ENCODE measurements at places on chromosomes 6 and 20.
A peak's percentile ranks its signal among the peaks of the same experiment; 100 is the strongest.

GRCh38 chr6:35973670-35974222 lies 50.7 kb downstream of the SLC26A8 start:
- DNase-seq = no peak

- no peak for DNase-seq
These were observed 113.5 kb downstream of the SLC22A3 start for GRCh38 chr6:160461641-160462040.

- DNase-seq = no peak
These were observed 103.6 kb downstream of the JPH2 start for GRCh38 chr20:44083220-44083933.

DNA sequence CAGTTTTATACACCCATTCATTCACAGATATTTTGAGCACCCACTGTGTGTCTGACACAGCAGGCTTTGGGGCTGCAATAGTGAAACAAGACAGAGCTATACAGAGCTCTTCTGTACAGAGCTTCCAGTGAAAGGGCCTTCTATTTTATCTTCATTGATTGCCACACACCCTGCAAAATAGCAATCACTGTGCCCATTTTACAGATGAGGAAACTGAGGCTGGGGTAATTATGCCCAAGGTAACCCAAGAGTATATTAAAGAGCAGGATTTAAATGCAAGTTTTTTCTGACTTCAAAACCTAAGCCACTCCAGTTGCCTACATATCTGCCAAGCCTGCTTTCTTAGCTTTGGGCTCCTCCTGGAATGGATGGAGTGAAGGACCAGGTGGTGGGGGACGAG lies 4.5 kb downstream of the BPI start:
- no peak for DNase-seq

DNA sequence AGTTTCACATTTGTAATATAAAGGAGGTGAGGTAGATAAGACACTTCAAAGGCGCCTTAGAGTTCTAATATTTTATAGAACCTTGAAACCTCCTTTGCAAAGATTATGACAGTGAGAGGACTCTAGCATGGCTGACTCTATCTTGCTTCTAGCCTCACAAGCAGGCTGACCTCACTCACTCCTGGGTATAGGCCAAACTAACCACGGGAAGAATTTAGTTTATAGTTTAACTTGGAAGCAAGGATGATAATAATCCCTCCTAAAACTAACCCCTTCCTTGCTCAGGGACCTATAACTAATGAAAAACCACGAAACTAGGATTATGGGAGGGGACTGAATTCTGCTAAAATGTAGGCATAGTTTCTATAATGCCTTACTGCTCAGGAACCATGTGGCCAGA lies 84.3 kb downstream of the FILIP1 start:
- no peak for DNase-seq

- DNase-seq = no peak
These were observed 553.7 kb downstream of the CD83 start for GRCh38 chr6:14671261-14671681.

GRCh38 chr6:90375681-90376439 lies 79.2 kb upstream of the BACH2 start:
- DNase-seq = no peak

- no peak for DNase-seq
These were observed 537 bp downstream of the PRR3 start for GRCh38 chr6:30557683-30557981.

GRCh38 chr6:13538084-13538483 lies 36.3 kb upstream of the SIRT5 start:
- no peak for DNase-seq

DNA sequence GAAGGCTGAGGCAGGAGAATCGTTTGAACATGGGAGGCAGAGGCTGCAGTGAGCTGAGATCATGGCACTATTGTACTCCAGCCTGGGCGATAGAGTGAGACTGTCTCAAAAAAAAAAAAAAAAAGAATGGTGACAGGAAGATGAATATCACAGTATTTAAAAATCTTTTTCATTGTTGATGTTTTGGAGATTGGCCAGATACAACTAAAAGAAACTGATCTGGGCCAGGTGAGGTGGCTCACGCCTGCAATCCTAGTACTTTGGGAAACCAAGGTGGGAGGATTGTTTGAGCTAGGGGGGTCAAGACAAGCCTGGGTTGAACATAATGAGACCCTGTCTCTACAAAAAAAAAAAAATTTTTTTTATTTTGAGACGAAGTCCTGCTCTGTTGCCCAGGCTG lies 52.1 kb downstream of the TRAF3IP2 start:
- DNase-seq = no peak

DNA sequence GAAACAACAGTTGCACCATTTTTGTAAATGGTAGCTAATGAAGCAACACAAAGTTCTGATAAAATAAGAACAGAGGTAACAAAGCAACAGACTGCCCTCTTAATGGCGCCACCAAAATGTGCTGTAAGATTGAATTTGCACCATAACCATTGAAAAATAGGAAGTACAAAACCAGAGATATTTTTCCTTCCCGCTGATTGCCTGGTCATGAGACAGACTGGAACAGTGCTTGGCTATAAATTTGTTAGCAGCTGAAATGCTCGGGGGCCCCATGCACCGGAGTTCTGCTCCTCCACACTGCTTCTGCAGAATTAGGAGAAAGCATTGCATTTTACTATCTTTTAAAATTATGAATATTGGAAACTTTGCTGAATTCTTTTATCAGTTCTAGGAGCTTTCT lies 164.4 kb upstream of the QKI start:
- no peak for DNase-seq

DNA sequence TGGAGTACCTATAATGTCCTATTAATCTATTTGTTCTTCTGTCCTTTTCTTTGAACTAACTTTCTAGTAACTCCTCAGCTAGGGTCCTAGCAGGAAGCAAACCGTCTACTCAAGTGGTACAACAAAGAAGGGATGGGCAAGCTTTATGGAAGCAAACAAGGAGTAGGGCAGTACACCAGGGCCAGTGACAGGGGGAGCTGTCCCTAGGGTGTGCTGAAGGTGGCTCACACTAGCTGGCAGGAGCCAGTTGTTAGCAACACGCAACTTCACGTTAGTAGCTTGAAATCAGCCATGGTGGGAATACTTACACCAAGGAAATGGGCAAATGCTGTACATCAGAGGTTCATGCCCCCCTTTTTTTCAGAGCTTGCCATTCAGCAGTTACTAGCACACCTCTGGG lies 74.0 kb upstream of the EYA2 start:
- no peak for DNase-seq

GRCh38 chr6:38156818-38157565 lies 337.5 kb downstream of the ZFAND3 start:
- no peak for DNase-seq

GRCh38 chr6:130997061-130997753 lies 65.8 kb downstream of the EPB41L2 start:
- DNase-seq = no peak

- no peak for DNase-seq
These were observed 4.7 kb upstream of the SULF2 start for GRCh38 chr20:47789764-47790579.

- DNase-seq = no peak
These were observed 61.6 kb downstream of the MDGA1 start for GRCh38 chr6:37636116-37636515.

DNA sequence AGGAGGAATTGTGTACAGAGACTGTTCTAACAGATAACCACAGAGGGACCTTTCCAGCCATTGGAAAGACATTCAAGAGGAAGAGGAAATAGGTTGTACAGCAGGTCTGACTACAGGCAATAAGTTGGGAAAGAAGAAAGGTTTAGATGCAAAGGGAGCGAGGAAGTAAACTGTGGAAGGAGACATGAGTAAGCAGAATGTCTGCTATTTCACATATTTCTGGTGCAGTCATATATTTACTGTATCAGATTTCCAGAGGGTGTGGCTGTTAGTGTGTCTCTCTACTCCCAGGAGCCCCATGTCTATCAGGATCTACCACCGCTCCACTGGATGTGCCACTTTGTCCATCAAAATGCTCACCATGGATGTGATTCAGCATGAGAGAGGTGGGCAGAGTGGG lies 25.9 kb downstream of the MRS2 start:
- no peak for DNase-seq

- no peak for DNase-seq
These were observed 52.0 kb downstream of the CDH22 start for GRCh38 chr20:46256293-46256692.

GRCh38 chr6:119590066-119590465 lies 240.5 kb upstream of the MAN1A1 start:
- no peak for DNase-seq

DNA sequence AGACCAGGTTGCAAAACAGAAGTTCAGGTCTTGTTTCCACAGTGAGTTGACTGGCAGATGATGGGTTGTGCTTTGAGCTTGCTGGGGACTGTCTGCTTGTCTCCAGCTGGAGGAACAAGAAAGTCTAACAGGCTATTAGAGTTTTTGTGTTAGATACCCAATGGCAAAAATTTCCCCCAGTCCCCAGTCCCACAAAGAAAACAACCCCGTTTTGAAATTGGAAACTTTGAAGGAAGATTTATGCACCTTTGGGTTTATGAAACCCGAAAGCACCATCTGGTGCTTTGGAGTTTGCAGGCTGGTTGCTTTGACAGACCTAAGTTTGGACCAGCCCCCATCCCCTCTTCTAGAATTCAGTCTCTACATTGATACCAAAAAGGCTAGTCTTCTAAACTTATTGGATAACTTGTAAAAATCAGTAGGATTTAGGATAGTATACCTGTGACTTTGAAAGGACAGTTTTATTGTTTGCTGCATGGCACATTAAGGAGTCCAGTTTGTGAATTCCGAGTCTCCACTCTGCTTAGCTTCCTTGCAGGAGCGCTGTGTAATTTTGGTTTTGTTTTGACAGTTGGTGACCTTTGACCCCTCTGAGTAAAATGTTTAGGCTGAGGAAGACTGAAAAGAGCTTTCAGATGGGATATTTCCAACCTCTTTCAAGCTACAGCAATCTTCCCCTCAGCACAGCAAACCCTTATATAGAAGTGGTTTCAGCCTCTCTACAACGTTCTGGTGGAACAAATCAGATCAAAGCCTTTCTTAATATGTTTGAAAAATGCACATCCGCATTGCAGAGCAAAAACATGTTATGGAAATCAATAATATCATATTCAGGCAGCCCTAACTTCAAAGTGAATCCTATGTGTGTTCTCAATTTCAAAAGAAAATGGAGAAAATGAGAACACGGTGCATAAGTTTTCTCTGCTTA lies 25.5 kb upstream of the PRL start:
- no peak for DNase-seq

GRCh38 chr6:111845441-111845871 lies 27.8 kb downstream of the FYN start:
- DNase-seq = no peak

DNA sequence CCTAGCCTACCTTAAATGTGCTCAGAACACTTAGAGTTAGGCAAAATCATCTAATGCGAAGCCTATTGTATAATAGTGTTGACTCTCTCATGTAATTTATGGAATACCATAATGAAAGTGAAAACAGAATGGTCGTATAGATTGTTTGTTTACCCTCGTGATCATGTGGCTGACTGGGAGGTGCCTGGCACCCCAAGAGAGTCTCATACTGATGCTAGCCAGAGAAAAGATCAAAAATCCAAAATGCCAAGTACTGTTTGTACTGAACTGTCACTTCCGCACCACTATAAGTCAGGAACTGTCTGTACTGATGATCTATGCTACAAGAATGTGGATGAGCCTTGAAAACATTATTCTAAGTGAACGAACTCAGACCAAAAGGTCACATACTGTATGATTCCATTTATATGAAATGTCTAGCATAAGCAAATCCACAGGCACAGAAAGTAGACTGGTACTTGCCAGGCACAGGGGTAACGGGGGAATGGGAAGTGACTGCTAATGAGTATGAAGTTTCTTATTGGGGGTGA lies 22.4 kb downstream of the ZMYND8 start:
- no peak for DNase-seq

GRCh38 chr20:41173161-41173721 lies 35.9 kb downstream of the PLCG1 start:
- peak; percentile 95 for DNase-seq

GRCh38 chr6:150717419-150717818 lies 117.7 kb downstream of the PLEKHG1 start:
- no peak for DNase-seq

- DNase-seq = no peak
These were observed 158.7 kb downstream of the SCML4 start for GRCh38 chr6:107665382-107665781.

DNA sequence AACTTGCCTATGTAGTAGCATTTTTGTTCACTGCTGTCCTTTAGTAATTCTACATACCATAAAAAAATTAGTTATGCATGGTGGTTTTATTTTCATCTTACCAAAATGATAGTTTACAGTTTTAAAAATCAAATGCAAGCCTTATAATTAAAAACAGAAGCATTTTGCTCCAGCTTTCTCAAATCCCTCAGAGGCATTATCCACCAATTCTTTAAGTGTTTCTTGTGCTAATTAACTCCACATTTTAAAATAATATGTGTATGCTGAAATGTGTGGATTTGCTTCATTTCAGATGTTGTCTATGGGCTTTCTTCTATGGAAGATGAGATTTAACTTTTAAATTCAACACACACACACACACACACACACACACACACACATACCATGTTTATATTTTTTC lies 49.3 kb downstream of the PCSK2 start:
- no peak for DNase-seq

GRCh38 chr20:52096117-52096516 lies 95.5 kb downstream of the ZFP64 start:
- no peak for DNase-seq

DNA sequence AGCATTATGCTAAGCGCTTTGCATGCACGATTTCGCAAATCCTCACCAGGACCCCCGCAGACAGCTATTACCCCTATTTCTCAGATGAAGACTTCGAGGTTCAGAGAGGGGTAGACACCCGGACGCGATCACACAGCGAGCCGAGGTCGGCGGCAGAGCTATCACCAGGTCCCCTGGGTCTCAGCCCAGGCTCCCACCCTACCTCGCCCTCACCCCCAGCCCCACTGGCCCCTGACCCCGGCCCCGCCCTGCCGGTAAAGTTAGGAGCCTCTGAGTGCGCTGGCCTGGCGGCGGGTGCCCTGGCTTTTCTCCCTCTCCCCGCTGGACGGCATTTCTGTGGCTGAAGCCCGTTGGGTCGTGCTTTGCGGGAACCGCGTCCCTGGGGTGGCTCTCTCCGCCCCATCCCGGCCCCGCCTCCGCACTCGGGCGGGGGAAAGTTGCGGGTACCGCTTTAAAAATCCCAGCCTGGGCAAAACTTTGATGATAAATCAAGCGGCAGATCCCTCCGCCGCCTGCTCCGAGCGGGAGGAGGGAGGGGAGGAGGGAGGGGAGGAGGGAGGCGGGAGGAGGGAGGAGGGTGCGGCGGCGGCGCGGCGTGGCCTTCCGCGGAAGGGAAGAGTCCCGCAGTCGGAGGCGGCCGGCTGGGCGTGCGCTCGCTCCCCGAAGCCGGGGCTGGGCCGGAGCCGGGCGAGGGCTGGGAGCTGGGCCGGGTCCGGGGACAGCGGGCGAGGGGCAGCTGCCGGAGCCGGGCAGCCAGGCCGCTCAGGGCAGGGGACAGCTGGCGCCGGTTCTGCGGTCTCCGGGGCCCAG lies at the start of gene VSTM2L:
TSS of gene VSTM2L (plus strand) at position 624 of the 810 bp plus-strand sequence. CDS start 224 bp downstream, outside the sequence.
- no peak for DNase-seq

DNA sequence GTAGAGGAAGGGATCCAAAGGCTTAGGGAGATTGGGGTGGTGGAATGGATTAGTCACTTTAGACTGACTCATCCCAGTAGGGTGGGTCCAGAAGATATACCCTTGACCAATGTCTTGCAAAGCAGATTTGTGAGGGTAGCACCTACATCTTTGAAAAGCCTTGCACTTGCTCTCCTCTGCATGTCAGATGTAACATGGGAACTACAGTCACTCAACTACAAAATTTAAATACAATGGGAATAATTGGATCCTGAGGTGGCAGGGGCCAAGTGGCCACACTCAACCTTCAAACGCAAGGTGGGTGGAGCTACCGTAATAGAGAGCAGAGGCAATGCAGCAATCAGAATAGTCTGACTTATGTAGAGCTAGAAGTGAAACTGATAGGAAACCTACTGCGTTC lies 71.2 kb downstream of the ME1 start:
- no peak for DNase-seq

- DNase-seq = no peak
These were observed 7.1 kb upstream of the FYN start for GRCh38 chr6:111880181-111880888.
